ENCODE measurements at places on chromosomes 5 and 9. TPM values are rescaled to one million over a fixed set of nuclear protein-coding genes. Genes with fewer than 3 reads are reported as not detected.

The SEMA5A gene
- polyA plus RNA-seq: 5.2 TPM

GRCh38 chr9:1528456-1528855 lies 478.3 kb downstream of the DMRT2 start:
- H3K36me3 ChIP-seq: no peaks in the 10 kb centered on the region
- H3K4me1 ChIP-seq: no peaks in the 10 kb centered on the region
- no peaks in the 10 kb centered on the region for H3K27me3 ChIP-seq
- H3K4me3 ChIP-seq: no peak overlapping the region

- H3K36me3 ChIP-seq: no peaks in the 10 kb centered on the region
- peaks cover 3% of the 10 kb centered on the region for H3K4me1 ChIP-seq
- peak; percentile 14 for DNase-seq
- no peak overlapping the region for H3K4me3 ChIP-seq
- H3K27ac ChIP-seq: no peak overlapping the region
Measured at GRCh38 chr5:102666164-102666946, 88.8 kb upstream of the PAM start.

- H3K27me3 ChIP-seq: no peaks in the 10 kb centered on the region
- H3K27ac ChIP-seq: no peak overlapping the region
- H3K4me3 ChIP-seq: no peak overlapping the region
- DNase-seq: no peak
- no peaks in the 10 kb centered on the region for H3K36me3 ChIP-seq
Measured at GRCh38 chr5:143923634-143924266, 111.8 kb downstream of the HMHB1 start.

DNA sequence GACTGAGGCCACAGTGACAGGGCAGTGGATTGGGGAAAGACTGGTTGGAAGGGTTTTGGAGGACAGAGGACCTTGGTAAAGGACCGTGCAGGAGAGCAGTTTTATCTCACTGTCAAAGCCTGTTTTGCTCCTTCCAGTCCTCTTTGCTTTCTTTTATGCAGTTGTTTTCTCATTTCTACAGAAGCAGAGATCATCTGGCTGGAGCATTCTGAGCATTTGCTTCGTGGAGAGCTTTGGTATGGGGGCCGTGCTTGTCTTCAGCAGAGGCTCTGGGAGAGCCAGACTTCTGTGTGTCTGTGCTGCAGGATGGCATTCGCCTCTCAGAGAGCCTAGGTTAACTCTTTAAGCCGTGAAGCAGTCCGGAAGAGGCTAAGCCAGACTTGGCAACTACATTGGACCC lies 171.8 kb upstream of the TUT7 start:
- H3K4me3 ChIP-seq: no peak overlapping the region
- H3K4me1 ChIP-seq: no peaks in the 10 kb centered on the region
- no peak overlapping the region for H3K27ac ChIP-seq
- no peak for DNase-seq
- no peaks in the 10 kb centered on the region for H3K27me3 ChIP-seq
- no peaks in the 10 kb centered on the region for H3K36me3 ChIP-seq

The SGTB gene
- 8.4 TPM for polyA plus RNA-seq

DNA sequence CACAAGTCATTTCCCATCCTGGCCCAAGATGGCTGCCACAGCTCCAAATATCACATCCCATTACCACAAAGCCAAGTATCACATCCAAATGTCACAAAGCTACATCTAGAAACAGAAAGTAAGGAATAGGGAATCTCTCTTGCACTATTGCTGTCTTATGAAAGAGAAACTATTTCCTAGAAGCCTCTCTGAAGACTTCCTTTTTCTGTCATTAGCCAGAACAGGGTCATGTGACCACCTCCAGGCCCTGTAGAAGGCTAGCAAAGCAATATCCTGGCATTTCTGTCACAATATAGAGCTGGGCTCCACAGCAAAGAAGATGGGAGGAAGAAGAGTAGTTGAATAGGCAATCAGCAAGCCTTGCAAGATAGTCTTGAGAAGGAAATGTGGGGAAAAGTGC lies 99.2 kb downstream of the SH3TC2 start:
- H3K4me1 ChIP-seq: peaks cover 1% of the 10 kb centered on the region
- H3K4me3 ChIP-seq: no peak overlapping the region
- no peaks in the 10 kb centered on the region for H3K27me3 ChIP-seq
- H3K36me3 ChIP-seq: no peaks in the 10 kb centered on the region
- H3K27ac ChIP-seq: no peak overlapping the region
